ENCODE measurements at places on chromosomes 3 and 15.
A peak's percentile ranks its signal among the peaks of the same experiment; 100 is the strongest.

- no peak for DNase-seq
These were observed 167.8 kb downstream of the PTPRG start for GRCh38 chr3:61729038-61729634.

DNA sequence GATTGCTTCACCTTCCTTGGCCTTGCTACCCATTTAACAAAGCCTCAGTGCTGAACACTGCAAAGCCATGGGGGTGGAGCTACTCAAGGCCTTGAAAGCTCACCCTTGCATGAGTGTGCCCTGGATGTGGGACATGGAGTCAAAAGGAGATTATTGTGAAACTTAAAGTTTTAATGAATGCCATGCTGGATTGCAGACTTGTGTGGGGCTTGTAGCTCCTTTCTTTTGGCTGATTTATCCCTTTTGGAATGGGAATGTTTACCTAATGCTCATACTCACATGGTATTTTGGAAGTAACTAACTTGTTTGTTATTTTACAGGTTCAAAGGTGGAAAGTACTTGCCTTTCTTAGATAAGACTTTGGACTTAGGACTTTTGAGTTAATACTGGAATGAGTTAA is 538.5 kb upstream of the NECTIN3 start:
- peak; percentile 10 for DNase-seq

- no peak for DNase-seq
These were observed 2.3 kb downstream of the SQOR start for GRCh38 chr15:45637141-45637540.

GRCh38 chr3:156675830-156676767 is 1.7 kb downstream of the TIPARP start:
- DNase-seq, result peak; percentile 55

- peak; percentile 15 for DNase-seq
These were observed 141.5 kb downstream of the PLOD2 start for GRCh38 chr3:146019508-146019907.

DNA sequence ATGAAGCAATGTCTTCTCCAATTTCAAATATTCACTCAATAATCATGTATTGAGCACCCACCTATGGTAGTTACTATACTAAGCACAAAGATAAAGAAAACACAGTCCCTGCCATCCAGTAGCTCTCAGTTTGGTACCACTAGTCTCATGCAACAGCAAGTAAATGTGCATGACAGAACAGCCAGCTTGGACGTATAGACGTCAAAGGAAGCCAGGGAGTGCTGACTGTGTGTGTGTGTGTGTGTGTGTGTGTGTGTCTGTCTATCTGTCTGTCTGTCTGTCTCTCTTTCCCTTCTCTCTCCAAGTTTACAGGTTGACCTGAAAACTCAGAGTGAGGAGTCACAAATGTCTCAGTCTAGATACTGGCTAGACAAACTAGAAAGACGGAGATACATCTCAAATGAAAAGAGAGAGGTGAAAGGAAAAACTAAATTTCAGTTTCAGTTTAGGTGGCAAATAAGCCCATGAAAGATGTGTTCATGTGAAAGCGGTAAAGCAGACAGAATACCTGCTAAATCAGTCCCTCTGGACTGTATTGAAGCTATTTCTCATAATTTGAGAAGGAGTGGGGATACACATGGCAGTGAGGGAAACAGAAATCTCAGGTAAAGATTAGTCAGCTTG is 141.1 kb upstream of the PTPRG start:
- DNase-seq, result no peak

DNA sequence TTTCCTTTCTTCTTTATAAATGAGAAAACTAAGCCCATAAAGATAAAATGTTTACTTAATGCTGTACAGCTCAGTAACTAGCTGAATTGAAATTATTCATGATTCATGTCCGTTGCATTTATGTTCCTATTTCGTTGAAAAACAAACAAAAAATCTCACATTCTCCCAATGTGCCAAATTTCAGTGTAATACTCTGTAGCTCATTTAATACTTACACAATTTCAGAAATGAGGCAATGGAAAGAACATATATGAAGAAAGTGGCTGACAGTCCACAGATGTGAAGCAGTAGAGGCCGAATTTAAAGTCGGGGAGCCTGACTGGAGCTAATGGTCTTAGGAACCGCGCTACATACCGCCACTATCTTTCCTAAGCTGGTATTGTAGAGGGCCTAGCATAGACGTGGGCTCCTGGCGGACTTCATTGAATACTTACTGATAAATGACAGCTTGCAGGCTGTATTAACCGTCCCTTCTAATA is 651 bp downstream of the PLSCR2 start:
- no peak for DNase-seq

DNA sequence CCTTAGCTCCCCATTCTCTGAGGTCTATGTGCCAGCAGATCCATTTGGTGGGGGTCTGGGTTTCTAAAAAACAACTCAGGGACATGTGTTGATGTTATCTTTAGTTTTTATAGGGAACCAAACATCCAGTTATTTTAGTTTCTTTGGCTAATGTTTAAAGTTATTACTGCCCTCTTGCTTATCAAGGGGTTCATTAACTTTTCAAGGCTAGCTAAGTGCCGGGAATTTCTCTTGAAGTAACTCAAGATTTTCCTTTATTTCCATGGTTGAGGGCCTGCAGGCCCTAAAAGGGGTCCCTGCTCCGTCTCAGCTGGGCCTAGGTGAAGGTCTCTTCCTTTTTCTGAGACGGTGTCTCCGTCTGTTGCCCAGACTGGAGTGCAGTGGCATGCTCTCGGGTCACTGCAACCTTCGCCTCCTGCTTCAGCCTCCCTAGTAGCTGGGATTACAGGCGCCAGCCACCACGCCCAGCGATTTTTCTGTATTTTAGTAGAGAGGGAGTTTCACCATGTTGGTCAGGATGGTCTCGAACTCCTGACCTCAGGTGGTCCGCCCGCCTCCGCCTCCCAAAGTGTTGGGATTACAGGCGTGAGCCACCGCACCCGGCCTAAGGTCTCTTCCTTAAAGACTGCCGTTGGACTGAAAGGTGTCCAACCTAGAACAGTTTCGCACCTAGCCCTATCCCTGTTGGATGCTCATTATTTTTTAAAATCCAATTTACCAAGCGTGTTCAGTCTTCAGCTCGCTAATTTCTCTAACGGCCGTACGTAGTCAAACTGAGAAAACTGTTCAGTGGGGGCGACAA is 1.3 kb upstream of the OXSR1 start:
- no peak for DNase-seq

DNA sequence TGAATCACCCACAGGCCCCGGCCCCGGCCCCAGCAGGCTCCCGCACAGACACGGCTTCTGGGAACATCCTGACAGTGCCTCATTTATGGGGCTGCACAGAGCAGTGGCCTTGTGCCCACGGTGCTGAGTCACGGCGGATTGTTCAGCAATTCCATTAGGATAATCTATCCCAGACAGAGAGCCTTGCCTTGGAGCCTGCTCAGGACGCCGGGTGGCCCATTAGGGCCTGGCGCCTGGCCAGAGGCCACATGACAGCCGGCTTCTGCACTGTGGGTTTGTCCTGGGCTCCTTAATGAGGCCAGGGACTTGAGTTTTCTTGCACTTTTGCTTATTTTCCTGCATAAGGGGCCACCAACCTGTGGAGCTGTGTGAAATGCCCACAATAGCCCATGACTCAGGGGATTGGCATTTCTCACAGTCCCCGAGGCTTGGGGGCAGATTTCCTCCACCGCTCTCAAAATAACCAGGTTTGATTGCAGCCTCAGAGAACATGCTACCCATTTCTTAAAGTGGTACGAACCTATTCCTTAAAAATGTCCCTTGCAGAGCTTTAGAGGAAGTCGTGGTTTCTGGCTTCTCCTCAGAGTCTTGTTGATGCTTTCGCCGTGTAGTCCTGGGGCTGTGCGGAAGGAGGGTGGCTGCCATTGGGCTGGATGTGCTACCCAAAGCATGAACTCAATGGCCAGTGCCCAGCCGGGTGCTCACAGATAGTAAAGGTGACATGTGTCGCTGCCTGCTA is 19.0 kb downstream of the SYNM start:
- peak; percentile 83 for DNase-seq

- DNase-seq, result no peak
These were observed 288.5 kb upstream of the UMPS start for GRCh38 chr3:124441766-124442165.

DNA sequence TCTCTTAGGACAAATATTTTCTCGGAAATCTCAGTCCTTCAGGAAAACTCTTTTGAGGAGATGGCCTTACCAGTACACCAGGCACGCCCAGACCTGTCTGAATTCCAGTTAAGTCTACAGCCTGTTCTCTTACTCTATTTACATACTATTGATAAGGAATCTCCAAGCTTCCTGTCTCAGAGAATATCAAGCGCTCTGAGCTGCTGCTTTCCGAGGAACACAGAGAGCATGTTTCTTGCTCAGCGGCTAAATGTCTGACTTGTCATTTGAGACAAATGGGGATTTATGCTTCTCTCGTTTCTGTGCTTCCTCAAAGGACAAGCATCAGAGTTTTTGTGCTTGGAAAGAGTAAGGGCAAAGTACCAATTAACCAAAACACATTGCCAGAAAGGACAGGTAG is 112.4 kb upstream of the CCDC54 start:
- no peak for DNase-seq

DNA sequence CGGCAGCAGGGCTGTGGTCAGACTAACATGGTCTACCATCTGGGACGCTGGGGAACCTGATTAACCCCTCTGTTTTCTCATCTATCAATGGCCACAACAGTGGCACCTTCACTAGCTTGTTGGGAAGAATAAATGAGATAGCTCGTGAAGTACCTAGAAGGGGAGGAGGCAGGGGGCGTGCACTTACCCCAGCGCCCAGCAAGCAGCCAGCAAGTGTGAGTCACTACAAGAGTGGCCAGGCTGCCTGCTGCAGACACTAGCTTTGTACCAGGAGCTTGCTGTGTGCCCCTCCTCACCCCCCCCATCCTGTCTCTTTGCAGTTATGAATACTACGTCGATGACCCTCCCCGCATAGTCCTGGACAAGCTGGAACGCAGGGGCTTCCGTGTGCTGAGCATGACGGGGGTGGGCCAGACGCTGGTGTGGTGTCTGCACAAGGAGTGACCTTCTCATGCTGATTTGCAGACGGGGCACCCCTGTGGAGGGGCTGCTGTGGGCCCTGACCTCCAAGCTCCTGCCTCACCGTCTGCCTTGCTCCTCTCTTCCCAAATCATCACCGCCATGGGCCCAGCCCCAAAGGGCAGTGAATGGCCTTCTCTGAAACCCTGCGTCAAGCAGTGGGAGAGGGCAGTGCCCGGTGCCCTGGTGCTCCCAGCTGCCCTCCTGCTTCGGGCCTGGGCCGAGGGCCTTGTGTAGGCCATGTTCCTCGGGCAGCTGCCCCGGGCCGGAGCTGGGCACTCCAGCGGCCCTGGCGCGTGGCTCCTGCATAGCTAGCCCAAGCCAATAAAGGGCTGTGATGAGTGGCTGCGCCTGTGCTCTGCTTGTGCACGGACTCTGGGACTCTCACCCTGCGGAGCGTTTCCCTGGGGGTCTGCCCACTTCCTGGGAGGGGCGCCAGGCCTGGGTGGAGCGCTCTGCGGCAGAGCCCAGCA is 2.6 kb upstream of the C15orf62 start:
- DNase-seq, result no peak

- DNase-seq, result peak; percentile 95
These were observed 417.7 kb upstream of the TBL1XR1 start for GRCh38 chr3:177615015-177615414.

GRCh38 chr15:41560572-41560874 is 1.5 kb downstream of the TYRO3 start:
- no peak for DNase-seq

DNA sequence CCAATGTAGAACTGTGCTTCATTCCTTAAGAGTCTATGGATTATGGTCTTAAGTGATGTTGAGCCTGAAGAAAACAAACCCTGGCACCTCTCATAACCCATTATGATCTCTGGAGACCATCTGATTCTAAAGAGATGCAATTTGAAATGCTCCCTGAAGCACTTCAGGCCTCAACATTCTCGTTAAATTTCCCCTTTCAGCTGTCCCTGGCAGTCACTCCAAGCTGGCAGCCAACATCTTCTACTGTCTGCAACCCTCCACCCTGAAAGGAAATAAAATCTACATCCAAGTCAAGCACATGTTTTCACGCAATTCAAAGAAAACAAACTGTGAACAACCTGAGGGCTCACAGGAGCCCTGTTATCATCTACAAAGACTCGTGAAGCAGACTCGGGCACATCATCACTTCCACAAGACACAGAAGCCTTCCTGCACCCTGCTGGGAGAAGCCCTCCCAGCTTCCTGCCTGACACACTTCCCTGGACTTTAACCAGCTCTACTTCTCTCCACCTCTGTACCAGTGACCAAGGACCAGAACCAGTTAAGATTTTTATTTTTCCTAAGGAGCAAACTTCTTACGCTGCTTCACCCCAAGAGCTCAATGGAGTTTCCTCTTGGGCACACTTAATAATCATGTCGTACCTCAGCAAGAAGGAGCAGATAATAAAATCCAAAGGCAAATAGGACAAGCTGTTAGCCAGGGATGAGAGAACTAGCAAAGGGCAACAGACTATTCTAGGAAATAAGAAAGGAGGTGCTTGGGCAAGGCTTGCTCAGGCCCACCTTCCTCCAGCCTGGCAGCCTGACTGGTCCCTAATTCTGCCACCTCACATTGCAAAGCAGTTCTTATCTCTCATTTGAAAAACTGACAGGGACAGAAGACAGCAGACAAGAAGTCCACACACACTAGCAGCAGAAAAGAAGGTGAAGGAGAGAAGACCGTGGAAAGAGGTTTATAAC is 67.1 kb downstream of the MAGI1 start:
- DNase-seq, result no peak

DNA sequence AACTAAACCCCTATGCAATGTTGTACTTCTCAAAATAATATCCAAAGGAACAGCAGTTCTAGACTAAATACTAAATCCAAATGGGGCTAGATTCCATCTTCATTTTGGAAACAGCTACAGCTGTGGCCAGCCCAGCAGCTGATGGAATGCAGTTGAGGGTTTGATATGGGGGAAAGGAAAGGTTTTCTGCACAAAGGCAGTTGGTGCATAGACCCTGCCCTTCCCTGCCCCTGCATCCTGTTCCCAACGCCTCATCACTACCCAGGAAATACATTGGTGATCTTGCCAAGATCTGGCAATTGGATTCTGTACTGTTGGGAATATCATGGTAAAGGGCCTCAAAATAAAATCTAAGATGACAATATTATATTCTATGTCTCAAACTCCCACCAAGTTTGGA is 43.9 kb downstream of the DTWD1 start:
- DNase-seq, result no peak

DNA sequence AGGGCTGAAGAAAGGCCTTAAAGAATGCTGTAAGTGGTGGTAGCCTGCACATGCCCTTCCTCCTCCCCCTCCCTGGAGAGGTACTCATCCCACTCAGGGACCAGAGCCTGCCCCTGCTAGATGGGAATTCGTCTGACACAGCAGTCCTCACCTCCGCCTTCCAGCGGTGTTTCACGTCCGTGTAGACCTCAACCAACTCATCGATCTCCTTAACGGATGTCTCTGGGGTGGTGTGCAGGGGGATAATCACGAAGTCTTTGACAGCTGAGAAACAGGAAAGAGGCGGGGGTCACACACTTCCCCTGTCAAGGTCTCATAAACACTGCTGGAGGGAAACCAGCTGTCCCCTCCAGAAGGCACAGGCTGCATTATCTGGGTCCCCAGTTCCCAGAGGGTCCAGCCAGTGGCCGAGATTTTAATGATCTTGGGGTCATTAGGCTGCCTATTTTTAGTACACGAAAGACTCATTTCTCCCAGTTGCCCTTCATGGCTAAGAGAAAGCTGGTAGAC is 9.9 kb downstream of the DNASE1L3 start:
- no peak for DNase-seq
